Activated CD8-positive, alpha-beta memory T cell treated with anti-CD3 and anti-CD28 coated beads, Interleukin-2, amount 10 ng/mL, durations not matched to agents 7 days and 5 days (primary cell): ENCODE measurements at places on chromosomes 2 and 18. TPM values are rescaled to one million over a fixed set of nuclear protein-coding genes. Genes with fewer than 3 reads are reported as not detected.

DNA sequence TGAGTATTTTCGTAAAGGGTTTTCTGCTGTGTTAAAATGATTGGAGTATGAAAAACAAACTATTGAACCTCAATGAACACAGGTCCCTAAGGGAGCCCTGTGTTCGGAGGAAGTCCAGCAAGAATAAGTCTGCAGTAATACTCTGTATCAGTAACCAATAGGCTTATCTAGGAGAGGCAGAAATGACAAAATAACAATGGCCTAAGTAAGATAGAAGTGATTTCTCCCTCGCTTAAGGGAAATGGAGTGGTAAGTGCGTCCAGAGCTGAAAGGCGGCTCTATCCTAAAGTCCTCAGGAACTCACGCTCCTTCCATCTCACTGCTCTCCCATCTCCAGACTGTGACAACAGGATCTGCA lies 29.3 kb upstream of the MFSD6 start:
- no peak overlapping the region for H3K27ac ChIP-seq
- no peak overlapping the region for H3K4me3 ChIP-seq
- peaks cover 4% of the 10 kb centered on the region for H3K4me1 ChIP-seq
- H3K36me3 ChIP-seq = no peaks in the 10 kb centered on the region
- no peaks in the 10 kb centered on the region for H3K27me3 ChIP-seq

DNA sequence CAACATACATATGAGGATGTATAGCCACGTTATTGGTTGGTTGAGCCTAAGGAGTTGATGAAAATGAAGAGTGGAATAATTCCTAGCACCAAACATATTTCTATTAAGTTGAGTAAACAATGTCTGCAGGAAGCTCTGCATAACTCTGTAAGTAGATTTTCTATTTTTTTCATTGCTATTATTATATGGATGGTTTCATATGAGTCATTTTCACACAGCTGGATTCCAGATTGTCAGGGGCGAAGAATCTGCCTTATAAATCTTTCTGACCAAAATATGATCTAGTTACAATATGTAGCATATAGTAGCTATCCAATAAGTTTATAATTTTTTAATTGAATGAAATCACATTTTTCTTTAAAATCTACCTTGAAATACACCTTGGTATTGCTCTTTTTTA lies 468.0 kb upstream of the PKDCC start:
- no peaks in the 10 kb centered on the region for H3K36me3 ChIP-seq
- no peak for DNase-seq

GRCh38 chr2:23599667-23600066 lies 214.7 kb downstream of the KLHL29 start:
- no peak overlapping the region for H3K27ac ChIP-seq
- DNase-seq = no peak
- no peaks in the 10 kb centered on the region for H3K36me3 ChIP-seq
- no peak overlapping the region for H3K4me3 ChIP-seq
- no peaks in the 10 kb centered on the region for H3K4me1 ChIP-seq

GRCh38 chr2:108171657-108172056 lies 68.1 kb upstream of the SULT1C3 start:
- H3K36me3 ChIP-seq = no peaks in the 10 kb centered on the region
- no peak overlapping the region for H3K27ac ChIP-seq
- no peaks in the 10 kb centered on the region for H3K4me1 ChIP-seq
- DNase-seq = no peak

DNA sequence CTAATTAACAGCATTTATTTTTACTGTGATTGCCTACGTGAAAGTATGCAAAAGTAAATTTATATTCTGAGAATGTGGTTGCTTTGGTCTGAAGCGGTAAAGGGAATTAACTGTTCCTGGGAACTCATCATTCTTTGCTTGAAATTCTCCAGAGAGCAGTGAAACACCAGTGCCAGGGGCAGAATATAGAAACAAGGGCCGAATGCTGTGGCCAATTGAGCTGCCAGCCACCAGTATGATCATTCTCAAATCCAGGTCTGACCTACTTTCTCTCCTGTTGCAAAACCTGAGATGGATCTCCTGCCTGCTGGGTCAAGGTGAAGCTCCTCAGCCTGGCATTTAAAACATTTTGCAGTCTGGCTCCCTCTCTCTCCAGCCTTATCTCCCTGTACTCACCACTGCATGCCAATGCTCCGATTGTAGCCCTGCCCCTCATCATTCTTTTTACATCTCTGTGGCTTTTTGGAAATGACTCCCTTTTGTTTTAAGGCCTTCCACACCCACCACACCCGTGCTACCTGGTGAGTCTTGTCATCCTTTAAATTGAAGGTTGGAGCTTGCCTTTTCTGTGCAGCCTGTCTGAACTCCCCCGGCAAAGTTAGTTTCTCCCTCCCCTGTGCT lies 94.5 kb upstream of the TMEM178A start:
- no peak overlapping the region for H3K4me3 ChIP-seq
- no peaks in the 10 kb centered on the region for H3K27me3 ChIP-seq

DNA sequence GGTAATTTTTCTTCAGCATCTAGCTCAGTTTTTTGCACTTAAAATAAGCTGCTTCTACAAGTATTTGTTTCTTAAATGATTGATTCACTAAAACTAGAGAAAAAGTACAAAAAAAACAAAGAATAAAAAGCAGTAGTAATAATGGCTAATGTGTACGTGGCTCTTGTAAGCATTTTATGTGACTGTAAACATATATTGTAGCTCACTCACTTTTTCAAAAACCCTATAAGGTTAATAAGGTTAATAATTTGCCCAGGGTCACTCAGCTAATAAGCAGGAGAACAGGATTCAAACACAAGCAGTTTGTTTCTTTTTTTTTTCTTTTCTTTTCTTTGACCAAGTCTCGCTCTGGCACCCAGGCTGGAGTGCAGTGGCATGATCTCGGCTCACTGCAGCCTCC lies 67.5 kb downstream of the RMDN2 start:
- H3K27ac ChIP-seq = no peak overlapping the region
- H3K4me3 ChIP-seq = no peak overlapping the region
- H3K36me3 ChIP-seq = peaks cover 1% of the 10 kb centered on the region
- H3K27me3 ChIP-seq = no peaks in the 10 kb centered on the region
- no peaks in the 10 kb centered on the region for H3K4me1 ChIP-seq

GRCh38 chr2:138866797-138867196 lies 86.6 kb upstream of the NXPH2 start:
- no peaks in the 10 kb centered on the region for H3K4me1 ChIP-seq
- no peak overlapping the region for H3K4me3 ChIP-seq
- no peak overlapping the region for H3K27ac ChIP-seq
- H3K27me3 ChIP-seq = no peaks in the 10 kb centered on the region
- H3K36me3 ChIP-seq = no peaks in the 10 kb centered on the region
- no peak for DNase-seq

- H3K4me1 ChIP-seq = peaks cover 8% of the 10 kb centered on the region
- H3K4me3 ChIP-seq = no peak overlapping the region
- H3K27me3 ChIP-seq = no peaks in the 10 kb centered on the region
- DNase-seq = no peak
- peak overlapping the region; percentile 18 for H3K27ac ChIP-seq
Observed at GRCh38 chr2:233209533-233210171, 41.8 kb upstream of the ATG16L1 start.

- no peak within 1 kb of the TSS for H3K27ac ChIP-seq
- H3K4me1 ChIP-seq = no peaks in the 10 kb centered on the region
- H3K27me3 ChIP-seq = peaks cover 2% of the 10 kb centered on the region
- no peaks in the 10 kb centered on the region for H3K36me3 ChIP-seq
- no peak within 1 kb of the TSS for H3K4me3 ChIP-seq
- DNase-seq = no peak
Observed at GRCh38 chr2:126898636-126899035, at the start of gene TEX51. Gene TEX51, plus strand, starts transcription at chr2:126898890. Its CDS starts 29 bp downstream, at chr2:126898919.

DNA sequence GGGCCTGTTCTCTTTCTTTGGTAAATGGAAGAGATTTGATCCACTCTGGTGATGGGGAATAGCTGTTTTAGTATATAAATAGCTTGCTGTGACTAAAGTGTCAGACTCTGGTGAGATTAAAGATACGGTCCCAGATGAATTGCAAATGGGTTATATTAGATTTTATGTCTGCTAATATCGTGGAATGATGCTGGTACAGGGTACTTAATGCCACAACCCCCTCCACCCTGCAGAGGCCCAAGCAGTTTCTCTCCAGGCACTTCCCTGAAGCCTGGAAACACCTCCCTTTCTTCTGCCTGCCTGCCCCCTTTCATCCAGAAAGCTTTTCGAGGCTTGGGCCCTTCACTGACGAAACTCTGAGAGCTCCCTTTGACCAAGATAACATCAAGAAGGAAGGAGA lies 21.4 kb upstream of the RFX8 start:
- no peaks in the 10 kb centered on the region for H3K4me1 ChIP-seq
- H3K27ac ChIP-seq = no peak overlapping the region
- H3K27me3 ChIP-seq = peaks cover 4% of the 10 kb centered on the region
- no peak overlapping the region for H3K4me3 ChIP-seq

DNA sequence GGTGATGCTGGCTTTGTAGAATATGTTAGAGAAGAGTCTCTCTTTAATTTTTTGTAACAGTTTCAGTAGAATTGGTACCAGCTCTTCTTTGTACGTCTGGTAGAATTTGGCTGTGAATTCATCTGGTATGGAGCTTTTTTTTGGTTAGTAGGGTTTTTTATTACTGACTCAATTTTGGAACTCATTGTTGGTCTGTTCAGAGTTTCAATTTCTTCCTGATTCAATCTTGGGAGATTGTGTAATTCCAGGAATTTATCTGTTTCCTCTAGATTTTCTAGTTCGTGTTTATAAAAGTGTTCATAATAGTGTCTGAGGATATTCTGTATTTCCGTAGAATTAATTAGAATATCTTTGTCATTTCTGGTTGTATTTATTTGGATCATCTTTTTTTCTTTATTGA lies 943.5 kb downstream of the TRIB2 start:
- H3K27me3 ChIP-seq = no peaks in the 10 kb centered on the region
- H3K36me3 ChIP-seq = no peaks in the 10 kb centered on the region
- DNase-seq = no peak
- no peaks in the 10 kb centered on the region for H3K4me1 ChIP-seq
- no peak overlapping the region for H3K4me3 ChIP-seq
- no peak overlapping the region for H3K27ac ChIP-seq

DNA sequence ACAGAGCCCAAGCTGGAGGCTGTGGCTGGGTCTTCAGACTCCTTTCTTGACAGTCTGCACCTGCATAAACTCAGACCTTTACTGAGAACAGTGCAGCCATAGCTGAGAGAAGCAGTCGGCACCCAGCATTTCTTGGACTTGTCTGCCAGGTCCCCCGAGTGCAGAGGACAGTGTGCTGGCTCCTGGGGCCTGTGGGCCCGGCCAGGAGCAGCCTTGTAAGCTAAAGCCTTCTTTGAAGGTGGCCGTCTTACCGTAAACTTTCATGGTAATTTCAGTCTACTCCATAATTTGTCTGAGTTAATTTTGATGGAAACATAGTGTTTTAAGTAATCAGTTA lies 70.9 kb downstream of the LRRFIP1 start:
- H3K4me3 ChIP-seq = peak overlapping the region; percentile 97
- DNase-seq = peak; percentile 39
- peaks cover 27% of the 10 kb centered on the region for H3K36me3 ChIP-seq
- peak overlapping the region; percentile 94 for H3K27ac ChIP-seq

GRCh38 chr2:113284476-113284875 lies 5.8 kb upstream of the PAX8 start:
- DNase-seq = no peak
- peaks cover 55% of the 10 kb centered on the region for H3K27me3 ChIP-seq
- no peaks in the 10 kb centered on the region for H3K4me1 ChIP-seq

Gene OTOS
- not detected for total RNA-seq

Gene CCBE1
- total RNA-seq = 0.12 TPM

Gene ACKR3
- total RNA-seq = 3.3 TPM

Gene B3GNT7
- 0.49 TPM for total RNA-seq

Gene C1GALT1C1L
- not detected for total RNA-seq

Gene PROKR1
- total RNA-seq = not detected
